ENCODE measurements at places on chromosomes 1 and 21. TPM values are rescaled to one million over a fixed set of nuclear protein-coding genes. Genes with fewer than 3 reads are reported as not detected.
A peak's percentile ranks its signal among the peaks of the same experiment; 100 is the strongest.

The DNASE2B gene
- total RNA-seq, result not detected

GRCh38 chr1:50488876-50489275 lies 65.6 kb upstream of the DMRTA2 start:
- no peak for DNase-seq

DNA sequence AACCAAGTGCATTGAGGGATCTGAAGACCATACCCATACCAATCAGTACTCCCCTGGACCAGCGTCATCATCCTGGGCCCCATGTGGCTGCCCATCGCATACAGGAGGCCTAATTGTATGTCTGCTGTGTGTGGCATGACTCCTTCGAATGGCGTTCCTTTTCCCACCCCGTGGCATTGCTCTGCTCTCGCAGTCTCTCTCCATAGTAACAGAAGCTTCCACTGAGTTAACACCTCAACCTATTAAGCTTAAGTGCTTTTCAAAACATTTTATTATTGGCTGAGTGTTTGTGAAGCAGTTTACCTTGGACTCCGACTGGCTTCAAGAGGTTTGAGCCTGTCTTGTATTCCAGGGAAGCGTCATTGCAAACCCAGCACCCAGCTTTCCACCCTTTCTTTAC lies 187.1 kb upstream of the LMO4 start:
- DNase-seq, result no peak

The RNU1-4 gene
- total RNA-seq, result 1,082 TPM

GRCh38 chr1:173084292-173084691 lies 33.6 kb upstream of the TNFSF18 start:
- no peak for DNase-seq

GRCh38 chr1:198253668-198254067 lies 96.9 kb downstream of the NEK7 start:
- DNase-seq, result no peak

DNA sequence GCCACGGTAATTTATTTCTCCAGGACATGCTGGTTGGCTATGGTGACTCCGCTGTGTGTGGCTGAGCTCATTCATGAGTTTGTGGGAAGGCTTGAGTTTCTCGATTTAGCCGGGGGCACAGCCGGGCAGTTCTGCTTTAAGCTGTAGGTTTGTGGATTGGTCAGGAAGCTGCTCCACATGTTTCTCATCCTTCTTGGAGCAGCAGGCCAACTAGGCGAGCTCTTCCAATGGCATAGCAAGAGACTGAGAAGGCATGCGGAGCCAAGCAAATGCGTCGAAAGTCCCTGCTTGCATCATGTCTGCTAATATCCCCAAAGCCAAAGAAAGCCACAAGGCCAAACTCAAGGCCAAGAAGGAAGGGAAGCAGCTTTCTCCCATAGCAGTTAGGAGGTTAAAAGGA lies 71.6 kb upstream of the GREM2 start:
- DNase-seq, result no peak

The LRRN2 gene
- not detected for total RNA-seq

The ACTN2 gene
- total RNA-seq, result 0.50 TPM

- no peak for DNase-seq
Observed at GRCh38 chr1:29767769-29768425, 531.6 kb downstream of the PTPRU start.

DNA sequence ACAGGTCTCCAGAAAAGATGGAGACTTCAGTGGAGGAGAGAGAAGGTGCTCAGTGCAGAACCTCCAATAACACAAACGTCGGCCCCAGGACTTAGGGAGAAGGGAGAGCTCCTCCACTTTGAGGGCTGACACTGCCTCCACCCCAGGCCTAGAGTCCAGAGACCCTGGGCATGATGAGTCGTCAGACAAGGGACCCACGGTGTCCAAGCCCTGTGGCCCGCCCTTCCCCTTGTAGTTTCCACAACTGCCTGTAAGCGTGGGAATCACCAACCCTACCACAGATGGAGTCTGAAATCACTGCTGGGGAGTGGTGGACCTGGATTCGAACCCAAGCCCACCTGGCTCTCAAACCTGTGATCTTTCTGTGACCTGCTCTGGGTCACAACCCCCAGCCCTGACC lies 281.1 kb downstream of the NPHP4 start:
- no peak for DNase-seq

DNA sequence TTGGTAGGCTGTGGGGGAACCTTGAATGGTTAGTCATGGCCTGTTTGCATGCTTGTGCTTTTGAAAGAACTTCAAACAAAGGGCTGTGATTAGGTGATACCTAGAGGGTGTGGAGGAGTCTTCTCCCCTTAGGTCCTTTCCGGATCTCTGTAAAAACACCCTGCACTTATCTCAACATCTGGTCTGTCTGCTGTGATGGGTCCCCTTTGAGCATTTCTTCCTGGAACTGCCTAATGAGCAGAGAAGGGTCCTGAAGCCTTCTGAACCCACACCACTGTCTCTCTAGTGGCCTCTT lies 59.6 kb downstream of the HUNK start:
- no peak for DNase-seq

The TTC34 gene
- total RNA-seq, result 0.80 TPM

The SPATA45 gene
- not detected for total RNA-seq

The ERICH3 gene
- total RNA-seq, result not detected

GRCh38 chr1:180513531-180513930 lies 11.2 kb upstream of the ACBD6 start:
- DNase-seq, result no peak

GRCh38 chr1:154837672-154838171 lies 32.4 kb downstream of the KCNN3 start:
- DNase-seq, result no peak

- DNase-seq, result no peak
Observed at GRCh38 chr1:51237351-51238033, 1.4 kb downstream of the RNF11 start.

The SPRR2G gene
- not detected for total RNA-seq

- no peak for DNase-seq
Observed at GRCh38 chr1:202046748-202047708, 36.6 kb downstream of the ELF3 start.

DNA sequence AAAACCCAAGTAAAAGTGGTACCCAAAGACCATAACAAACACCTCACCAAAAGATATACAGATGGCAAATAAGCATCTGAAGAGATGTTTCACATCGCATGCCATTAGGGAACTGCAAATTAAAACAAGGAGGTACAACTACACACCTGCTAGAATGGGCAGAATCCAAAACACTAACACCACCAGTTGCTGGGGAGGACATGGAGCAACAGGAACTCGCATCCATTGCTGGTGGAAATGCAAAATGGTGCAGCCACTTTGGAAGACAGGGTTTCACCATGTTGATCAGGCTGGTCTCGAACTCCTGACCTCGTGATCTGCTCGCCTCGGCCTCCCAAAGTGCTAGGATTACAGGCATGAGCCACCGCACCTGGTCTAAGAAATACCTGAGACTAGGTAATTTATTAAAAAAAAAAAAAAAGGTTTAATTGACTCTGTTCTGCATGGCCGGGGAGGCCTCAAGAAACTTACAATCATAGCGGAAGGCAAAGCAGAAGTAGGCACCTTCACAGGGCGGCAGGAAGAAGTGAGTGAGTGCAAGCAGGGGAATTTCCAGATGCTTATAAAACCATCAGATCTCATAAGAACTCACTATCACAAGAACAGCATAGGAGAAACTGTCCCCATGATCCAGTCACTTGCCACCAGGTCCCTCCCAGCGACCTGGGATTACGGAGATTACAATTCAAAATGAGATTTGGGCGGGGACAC lies 30.2 kb upstream of the PRSS38 start:
- DNase-seq, result no peak

The UBQLN4 gene
- 31.3 TPM for total RNA-seq

The PRRC2C gene
- 211 TPM for total RNA-seq

GRCh38 chr1:156794506-156795373 lies 21.9 kb downstream of the SH2D2A start:
- DNase-seq, result no peak

GRCh38 chr1:10074059-10074851 lies 41.5 kb downstream of the UBE4B start:
- peak; percentile 65 for DNase-seq

The SPRR3 gene
- total RNA-seq, result not detected

GRCh38 chr1:160676869-160677597 lies 30.2 kb upstream of the SLAMF1 start:
- no peak for DNase-seq

DNA sequence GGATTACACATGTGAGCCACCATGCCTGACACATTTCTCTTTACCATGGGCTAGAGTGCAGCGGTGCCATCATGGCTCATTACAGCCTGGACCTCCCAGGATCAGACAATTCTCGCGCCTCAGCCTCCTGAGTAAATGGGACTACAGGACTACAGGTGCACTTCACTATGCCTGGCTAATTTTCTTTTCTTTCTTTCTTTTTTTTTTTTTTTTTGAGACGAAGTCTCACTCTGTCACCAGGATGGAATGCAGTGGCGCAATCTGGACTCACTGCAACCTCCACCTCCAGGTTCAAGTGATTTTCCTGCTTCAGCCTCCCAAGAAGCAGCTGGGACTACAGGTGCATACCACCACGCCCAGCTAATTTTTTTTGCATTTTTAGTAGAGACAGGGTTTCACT lies 14.8 kb upstream of the KIF1B start:
- DNase-seq, result no peak

GRCh38 chr1:29284961-29285560 lies 48.7 kb downstream of the PTPRU start:
- no peak for DNase-seq

DNA sequence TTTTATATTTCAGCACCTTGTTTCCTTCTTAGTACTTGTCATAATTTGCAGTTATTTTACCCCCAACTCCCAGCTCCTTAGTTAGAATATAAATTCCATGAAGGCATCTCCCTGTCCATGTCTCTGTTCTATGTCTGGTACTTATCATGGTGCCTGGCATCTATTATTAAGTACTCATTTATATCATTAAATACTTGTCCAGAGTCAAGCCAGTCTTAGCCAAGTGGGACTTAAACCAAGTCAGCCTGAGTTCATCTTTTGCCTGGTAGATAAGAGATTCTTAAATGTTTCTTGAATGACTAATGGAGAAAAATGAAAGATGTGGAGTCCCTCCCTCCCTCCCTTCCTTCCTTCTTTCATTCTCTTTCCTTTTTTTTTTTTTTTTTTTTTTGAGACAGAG lies 9.4 kb downstream of the SLC25A44 start:
- no peak for DNase-seq

The MXRA8 gene
- not detected for total RNA-seq

DNA sequence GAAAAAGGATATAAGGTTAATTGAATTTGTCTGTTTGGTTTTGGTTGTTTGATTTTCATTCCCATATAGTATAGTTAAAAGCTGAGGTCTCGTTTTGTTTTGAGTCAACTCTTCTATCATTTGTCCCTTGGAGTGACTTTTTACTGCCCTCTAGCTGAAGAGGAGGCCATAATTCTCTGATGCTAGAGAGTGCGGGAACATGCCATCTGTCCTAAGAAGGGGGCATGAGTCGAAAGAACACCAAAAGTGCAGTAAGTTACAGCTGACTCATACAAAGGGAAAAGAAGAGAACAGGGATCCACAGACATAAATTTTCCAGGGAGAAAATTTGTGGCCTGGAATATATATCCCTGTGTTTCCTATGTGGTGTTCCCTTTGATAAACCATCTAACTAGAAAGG lies 4.1 kb downstream of the KRTAP21-3 start:
- no peak for DNase-seq

The GTF2B gene
- 55.8 TPM for total RNA-seq

DNA sequence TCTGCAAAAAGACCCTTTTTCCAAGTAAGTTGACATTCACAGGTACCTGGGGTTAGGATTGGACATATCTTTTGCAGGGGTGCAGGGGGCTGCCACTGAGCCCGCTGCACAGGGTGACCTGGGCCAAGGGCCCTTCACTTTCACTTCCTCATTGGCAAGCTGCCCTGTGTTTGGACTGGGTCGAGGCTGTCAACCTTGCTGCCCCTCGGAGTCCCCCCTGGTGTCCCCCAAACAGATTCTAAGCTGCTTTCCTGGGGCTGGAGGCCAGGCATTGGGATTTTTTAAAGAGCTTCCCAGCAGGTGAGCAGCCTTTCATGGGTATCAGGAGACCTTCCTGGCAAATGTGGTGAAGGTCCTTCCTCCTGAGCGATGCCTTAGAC lies 7.9 kb upstream of the UMODL1 start:
- DNase-seq, result no peak

GRCh38 chr1:233389893-233390292 lies 62.4 kb downstream of the MAP3K21 start:
- no peak for DNase-seq

GRCh38 chr1:108140936-108141335 lies 59.2 kb downstream of the SLC25A24 start:
- no peak for DNase-seq

GRCh38 chr1:62452951-62453350 lies 16.1 kb downstream of the USP1 start:
- no peak for DNase-seq

DNA sequence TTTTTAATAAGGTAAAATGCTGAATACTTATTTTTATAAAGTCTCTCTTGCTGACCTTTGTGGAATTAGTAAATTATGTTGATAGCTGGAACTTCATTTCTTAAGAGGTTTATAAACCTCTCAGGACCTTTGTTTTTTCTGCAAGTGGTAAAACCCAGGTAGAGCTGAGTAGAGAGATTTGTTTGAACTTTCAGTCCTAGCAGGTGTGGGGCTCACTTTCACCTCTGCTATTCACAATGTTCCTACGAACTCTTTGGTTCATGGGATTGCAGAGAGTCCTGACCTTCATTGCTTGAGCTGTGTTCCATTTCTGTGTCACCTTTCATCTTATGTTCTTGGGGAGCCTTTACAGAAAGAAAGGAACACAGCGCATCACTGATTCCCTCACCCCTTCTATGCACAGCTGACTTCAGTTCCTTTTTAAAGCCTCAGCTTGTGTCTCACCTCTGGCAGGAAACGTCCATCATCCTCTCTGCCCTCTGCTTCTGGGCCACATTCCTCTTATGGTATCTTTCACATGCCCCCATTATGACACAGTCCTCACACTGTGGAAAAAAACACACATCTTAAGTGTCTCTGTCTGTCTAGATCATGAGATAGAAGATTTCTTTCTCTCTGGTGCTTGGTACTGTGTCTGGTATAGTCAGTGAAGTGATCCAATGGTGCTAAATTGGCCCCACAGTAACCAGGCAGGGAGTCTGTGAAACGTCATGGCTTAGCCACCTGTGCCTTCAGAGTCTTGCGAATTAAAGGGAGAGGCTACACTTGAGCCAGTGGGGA lies 262.5 kb upstream of the B3GALT2 start:
- no peak for DNase-seq

GRCh38 chr1:208078752-208079151 lies 165.4 kb downstream of the PLXNA2 start:
- no peak for DNase-seq

All from activated naive CD4-positive, alpha-beta T cell treated with anti-CD3 and anti-CD28 coated beads, Interleukin-2, amount 50 U/mL, for 72 hours (primary cell).